PC-3 (cell line): ENCODE measurements at places on chromosomes 5 and 9.

GRCh38 chr9:135810806-135811575, 96.4 kb downstream of the CAMSAP1 start:
- DNase-seq: no peak

DNA sequence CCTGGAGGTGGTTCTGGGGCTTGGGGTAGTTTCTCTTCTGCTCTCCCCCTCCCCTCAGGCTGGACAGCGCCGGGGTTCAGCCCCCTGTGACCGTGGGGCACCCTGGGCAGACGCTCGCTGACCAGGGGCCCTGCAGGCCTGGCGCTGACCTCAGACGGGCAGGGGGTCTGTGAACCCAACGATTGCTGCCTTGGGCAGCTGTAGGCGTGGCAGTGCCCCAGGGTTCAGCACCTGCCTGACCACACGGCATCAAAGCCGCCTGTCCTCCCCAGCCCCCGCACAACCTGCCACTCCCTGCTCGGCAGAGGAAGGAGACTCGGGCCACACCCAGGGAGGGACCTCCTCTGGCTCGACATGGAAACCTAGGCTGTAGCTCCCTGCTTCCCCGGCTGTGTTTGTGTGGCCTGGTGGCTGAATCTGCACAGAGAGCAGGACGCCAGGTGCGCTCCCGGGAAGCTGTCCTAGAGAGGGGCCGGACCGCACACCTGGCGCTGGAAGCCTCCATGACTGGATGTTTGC, 12.2 kb downstream of the LCN12 start:
- peak; percentile 18 for DNase-seq

- DNase-seq: peak; percentile 78
These were observed 81.2 kb upstream of the MIER3 start for GRCh38 chr5:57033103-57033502.

- DNase-seq: peak; percentile 38
These were observed 1.4 kb upstream of the HSDL2 start for GRCh38 chr9:112378328-112379176.

- DNase-seq: no peak
These were observed 1268.5 kb upstream of the C9orf72 start for GRCh38 chr9:28841775-28842174.

DNA sequence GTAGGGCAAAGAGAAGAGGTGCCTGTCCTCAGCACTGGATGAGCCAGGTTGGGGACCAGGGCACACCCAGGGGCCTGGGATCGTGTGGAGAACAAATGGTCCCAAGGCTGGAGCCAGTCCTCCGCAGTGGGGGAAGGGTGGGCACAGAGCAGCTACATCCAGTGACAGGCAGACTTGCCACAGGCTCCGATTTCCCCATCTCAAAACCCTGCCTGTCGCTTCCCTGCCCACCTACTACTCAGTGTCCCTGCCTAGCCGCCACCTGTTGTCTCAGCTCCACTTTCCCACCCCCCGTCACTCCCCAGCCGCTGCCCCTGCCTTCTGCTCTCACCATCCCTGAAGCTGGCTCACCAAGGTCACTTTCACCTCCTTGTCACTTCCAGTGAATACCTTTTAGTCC, 13.9 kb upstream of the ENHO start:
- DNase-seq: no peak

- DNase-seq: no peak
These were observed 60.9 kb downstream of the SLC12A2 start for GRCh38 chr5:128144491-128144890.

DNA sequence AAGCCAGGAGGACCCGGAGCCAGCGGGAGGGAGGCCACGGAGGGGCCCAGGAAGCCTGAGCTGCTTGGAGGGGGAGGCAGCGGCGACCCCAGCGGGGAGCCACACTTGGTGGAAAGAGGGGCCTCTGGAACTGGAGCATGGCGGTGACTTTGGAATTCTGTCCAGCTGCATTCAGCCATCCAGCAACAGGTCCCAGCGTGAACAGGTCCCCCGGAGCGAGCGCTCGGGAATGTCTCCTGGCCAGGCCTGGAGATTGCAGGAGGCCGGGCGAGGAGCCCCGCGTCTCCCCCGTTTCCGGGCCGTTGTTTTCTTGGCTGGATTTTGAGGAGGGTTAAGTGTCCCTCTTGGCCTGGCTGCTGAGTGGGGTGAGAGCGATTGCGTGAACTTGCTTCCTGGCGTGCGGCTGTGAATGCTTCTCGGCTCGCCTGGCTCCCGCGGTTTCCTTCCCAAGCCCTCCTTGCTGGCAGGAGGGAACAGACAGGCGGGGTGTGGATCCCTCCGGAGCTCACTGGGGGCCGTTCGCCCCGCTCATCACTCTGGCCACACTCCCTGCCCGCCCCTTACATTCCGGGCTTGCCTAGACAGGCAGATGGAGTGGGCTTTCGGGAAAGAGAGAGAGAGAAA, 125.3 kb upstream of the IRX4 start:
- no peak for DNase-seq

DNA sequence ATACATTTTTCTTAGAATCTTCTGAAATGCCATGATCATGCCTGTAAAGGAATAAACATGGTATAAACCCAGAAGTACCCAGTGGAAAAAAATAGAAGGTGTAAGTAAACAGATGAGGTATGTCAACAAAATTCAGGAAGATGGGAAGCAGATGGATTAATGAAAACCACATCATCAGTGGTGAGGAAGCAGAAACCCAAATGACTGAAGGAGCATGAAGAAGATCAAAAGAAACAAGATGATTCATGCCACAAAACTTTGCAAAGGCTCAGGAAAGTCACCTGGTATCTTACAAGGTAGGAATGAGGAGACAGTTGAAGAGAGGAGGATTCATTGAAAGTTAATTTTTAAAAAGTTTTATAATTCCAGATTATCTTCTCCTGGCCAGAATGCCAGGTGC, 132.8 kb upstream of the PAPPA start:
- DNase-seq: peak; percentile 50

DNA sequence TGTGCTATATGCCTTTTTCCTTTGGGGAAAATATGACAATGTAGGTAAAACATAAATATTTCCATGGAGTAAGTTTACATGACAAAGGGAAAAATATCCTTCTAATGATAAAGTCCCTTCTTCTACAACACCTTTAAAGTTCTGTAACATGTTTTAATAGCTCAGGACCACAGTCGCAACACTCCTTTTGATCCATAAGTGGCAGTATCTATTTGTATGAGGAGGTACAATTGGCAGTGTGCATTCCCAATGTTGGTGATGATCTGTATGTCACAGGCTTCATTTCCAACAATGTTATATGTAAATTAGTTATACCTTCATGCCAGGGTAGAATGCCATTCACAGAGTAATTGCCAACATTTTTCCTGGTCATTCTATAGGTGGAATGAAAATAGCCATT, 127.1 kb upstream of the CCNH start:
- DNase-seq: peak; percentile 42

GRCh38 chr9:136416427-136416826, 6.0 kb downstream of the PMPCA start:
- no peak for DNase-seq

GRCh38 chr5:61394078-61394704, 62.1 kb downstream of the ZSWIM6 start:
- DNase-seq: no peak

DNA sequence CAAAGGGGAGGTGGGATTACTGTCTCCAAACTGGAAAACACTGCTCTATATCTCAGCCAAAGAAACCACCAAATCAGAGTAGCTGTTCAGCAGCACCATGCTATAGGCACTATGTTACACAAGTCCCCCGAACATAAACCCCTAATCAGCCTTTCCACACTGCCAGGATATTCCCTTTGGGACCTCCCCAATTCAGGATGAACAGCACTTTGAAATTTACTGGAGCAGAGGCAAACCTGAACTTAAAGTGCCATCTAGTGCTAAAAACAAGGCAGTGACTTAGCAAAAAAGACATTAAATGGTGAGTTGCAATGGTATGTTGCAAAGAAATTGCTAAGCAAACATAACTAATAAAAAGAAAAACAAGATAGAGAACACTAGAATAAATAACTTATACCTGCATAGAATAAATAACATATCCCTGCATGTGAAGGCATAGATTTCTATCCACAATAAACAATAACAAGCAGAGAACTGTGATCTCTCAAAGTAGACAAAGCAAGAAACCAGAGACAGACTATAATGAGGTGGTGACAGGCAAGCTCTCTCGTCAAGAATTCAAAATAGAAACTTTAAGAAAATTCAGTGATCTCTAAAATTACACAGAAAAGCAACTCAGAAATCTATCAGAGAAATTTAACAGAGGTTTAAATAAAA, 584.4 kb upstream of the ACO1 start:
- peak; percentile 41 for DNase-seq

DNA sequence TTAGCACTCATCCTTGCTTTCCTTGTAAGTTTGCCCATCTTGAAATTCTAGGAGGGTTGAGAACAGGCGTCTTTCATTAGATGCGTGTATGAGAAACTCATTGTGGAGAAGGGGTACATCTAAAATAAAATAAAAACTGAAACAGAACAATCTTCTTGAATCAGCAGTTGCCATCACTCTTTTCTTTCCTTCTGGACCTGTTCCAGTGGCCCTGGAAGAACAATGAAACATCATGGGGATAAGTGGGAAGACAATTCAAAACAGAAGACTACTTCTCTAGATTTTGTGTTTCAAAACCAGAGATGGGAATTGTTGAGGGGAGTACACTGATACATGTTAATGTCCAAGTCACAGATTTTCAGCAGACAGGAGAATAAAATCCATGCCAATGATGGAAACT, 59.9 kb downstream of the SLC1A3 start:
- no peak for DNase-seq

DNA sequence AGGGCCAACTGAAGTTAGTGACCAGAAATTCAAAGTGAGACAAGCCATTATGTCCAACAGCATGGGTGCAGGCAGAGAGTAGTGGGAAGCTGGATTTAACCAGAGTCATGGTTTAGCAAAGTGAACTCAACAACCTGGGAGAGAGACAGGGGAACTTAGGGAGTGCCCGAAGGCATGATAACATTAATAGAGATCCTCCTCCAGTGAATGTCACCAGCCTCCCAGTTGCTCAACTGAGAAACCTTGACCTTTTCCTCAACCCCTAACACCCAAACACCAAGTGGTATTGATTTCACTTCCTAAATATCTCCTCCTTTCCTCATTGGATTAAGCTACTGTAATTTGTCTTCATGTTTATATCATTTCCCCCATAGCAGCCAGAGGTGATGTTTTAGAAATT, 42.6 kb downstream of the HMGCS1 start:
- DNase-seq: no peak

- DNase-seq: no peak
These were observed 548.8 kb upstream of the CDH18 start for GRCh38 chr5:20536813-20537212.

DNA sequence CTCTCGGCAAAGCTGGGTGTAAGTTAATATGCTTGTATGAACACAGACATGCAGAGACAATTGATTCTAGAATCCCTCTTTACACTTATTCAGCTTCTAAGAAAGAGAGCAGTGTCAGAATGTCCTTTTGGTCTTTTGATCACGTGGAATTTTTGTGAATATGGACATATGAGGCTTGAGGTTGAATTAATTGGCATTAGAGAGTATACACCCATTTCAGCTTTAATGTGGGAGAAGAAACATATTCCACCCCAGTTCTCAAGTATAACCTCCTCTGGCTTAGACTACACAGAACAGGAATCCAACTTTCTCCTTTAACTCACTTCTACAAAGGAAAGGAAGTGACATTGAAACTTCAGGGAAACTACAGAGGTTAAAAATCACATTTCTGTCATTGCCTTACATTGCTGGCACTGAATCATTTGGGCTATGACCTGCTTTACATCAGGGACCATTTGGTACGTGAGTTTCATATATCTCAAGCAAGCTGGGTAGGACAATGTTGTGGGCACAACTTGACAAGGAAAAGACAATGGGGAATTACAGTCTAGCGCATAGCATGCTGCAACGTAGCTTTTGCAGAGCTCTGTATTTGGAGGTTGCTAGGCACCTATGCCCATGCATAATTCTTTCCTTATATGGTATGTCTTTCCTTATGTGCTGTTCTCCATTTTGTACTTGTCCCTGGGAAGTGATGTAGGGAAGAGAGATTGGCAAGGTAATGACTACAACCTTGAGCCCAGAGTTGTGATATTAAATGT, 19.5 kb downstream of the DAB2 start:
- DNase-seq: no peak

- DNase-seq: no peak
These were observed 20.1 kb downstream of the ALG2 start for GRCh38 chr9:99201603-99202002.

DNA sequence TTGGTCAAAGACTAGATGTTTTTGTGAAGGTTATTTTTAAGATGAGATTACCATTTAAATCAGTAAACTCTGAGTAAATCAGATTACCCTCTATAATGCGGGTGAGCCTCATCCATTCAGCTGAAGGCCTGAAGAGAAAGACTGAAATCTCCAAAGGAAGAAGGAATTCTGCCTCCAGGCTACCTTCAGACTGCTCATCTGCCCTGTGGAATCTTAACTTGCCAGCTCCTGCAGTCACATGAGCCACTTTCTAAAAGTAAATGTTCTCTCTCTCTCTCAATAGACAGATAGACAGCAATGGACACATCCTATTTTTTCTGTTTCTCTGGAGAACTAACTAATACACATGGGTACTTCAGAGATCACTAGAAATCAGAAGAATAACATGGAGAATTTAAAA, 182.8 kb downstream of the CFAP90 start:
- DNase-seq: no peak

DNA sequence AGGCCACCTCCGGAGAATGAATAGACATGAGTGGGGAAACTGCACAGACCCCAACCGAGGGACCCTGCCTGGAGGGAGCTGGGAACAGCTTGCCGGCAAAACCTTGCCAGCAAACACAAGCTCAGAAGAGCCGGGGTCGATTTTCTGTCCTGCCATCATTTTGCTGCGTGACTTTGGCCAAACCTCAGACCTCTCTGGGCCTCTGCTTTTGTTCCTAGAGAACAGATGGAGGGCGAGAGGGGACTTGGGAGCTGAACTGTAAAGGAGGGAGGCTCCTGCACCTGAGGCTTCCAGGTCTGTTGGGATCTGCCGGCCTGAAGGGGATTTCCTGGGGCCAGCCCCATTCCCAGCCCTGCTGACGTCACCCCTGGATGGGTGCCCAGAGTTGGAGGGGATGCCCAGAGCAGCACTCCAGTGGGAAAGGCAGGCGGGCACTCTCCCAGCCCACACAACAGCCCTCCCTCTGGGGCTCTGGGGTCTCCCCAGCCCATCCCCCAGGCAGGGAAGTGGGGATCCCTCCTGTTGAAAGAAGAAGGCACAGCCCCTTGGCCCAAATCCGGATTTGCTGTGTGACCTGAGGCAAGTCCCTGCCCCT, 40.4 kb upstream of the SYNPO start:
- peak; percentile 65 for DNase-seq
